Right kidney (tissue), 9 donors: ENCODE measurements at places on chromosomes 1 and 21.

- peak; percentile 54 for DNase-seq
These were observed 170.2 kb downstream of the TNR start for GRCh38 chr1:175572932-175573868.

DNA sequence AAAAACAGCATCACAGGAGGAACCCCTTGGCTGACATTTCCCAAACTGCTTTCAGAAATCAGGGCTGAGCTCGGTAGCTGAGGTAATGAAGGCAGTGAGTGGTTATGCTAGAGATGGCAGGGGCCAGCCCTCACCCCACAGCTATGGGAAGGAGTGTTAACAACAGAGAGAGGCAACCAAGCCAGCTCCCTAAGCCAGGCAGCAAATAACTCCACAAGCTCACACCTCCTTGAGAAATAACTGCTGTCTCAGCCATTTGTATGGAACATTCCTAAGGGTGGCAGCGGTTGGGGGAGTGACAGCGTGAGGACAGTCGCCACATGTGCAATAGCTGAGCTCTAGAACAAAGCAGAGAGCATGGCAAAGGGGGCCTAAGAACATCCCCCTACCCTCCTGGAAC, 42.6 kb downstream of the LMX1A start:
- no peak for DNase-seq

DNA sequence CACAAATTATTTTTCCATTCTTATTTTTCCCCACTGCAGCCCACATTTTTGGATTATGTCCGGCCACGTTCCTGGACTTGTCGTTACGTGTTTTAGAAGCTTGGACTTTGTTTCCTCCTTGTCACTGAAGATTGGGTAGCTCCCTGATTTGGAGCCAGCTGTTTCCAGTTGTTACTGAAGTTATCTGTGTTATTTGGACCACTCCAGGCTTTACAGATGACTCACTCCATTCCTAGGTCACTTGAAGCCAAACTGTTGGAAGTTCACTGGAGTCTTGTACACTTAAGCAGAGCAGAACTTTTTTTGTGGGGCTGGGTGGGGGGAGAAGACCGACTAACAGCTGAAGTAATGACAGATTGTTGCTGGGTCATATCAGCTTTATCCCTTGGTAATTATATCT, 12.2 kb upstream of the AXDND1 start:
- no peak for DNase-seq

GRCh38 chr1:164631751-164632150, 72.8 kb downstream of the PBX1 start:
- no peak for DNase-seq

DNA sequence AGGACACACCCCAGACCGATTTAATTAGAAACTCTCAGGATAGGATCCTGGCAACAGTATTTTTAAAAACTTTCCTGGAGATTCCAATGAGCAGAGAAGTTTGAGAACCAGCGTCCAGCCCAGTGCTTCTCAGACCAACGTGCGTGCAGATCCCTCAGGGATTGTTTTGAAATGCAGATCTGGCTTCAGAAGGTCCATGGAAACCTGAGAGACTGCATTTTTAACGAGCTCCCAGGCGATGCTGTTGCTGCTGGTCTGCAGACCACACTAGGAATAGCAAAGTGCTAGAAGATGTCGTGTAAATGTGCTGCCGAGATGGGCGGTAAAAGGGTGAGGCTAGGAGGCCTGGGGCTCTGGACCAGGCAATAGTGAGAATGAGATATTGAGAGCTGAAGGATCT, 18.4 kb upstream of the CASQ1 start:
- DNase-seq = no peak

GRCh38 chr1:81703391-81703755, 97.4 kb upstream of the ADGRL2 start:
- DNase-seq = no peak

- no peak for DNase-seq
These were observed 8.5 kb upstream of the ARHGAP29 start for GRCh38 chr1:94245747-94246438.

- DNase-seq = peak; percentile 91
These were observed 309 bp downstream of the NSL1 start for GRCh38 chr1:212791261-212791675.

DNA sequence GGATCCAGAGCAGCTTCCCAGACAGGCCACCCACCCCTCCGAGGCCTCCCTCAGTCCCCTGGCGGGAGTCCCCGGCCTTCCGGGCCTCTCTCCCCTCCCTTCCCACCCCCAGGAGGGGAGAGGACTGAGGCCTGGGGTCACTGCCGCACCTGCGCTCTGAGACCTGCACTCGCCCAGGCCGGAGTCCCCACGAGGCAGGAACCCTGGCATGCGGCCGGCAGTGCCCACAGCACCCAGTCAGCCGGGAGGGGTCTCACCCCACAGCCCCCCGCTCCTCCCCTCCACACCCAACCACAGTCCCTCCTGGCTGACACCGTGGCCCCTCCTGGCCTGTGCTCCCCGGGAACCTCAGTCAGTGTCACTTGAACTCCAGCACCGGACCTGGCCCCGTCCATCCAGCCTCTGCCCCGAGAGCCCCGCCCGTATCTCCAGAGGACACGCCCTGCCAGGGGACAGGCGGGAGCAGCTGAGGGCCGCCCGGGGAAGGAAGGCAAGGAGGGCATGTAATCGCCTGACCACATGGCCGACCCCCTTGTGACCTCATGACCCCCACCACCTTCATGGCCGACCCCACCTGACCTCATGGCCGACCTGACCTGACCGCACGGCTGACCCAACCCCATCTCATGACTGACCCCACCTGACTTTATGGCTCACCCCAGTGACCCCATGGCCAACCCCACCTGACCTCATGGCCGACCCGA, 28.7 kb upstream of the TTLL10 start:
- peak; percentile 3 for DNase-seq

DNA sequence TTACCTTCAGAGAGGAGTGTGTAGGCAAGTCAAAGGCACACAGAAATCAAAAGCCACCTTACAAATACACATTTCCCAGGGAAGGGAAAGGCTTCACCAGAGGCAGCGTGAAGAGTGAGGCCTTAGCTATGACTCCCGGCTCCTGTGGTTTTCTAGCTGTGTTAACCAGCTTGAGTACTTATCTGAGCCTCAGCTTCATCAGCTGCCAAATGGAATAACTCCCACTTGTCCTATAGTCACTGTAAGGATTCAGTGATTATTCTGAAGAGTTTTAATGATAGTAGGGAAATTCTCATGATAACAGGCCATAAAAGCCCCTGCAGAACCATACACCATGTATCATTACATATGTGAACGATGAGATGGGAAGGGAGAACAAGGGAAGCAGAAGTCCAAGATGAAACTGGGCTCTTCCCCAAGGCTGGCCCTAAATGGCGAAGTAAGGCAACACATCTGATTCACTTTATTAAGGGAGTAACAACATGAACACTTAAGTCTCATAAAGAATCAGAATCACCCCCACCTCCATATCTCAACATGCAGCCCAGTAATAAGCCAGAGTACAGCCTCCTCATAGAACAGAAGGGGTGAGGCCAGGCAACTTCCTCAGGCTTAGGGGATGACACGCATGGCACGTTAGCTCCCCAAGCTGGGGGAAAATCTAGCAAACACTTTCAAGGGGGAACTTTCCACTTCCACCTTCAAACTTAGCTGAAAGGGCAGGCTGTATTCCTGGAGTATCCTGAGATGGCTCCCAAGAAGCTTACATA, 63.7 kb downstream of the SLC66A1 start:
- DNase-seq = no peak

DNA sequence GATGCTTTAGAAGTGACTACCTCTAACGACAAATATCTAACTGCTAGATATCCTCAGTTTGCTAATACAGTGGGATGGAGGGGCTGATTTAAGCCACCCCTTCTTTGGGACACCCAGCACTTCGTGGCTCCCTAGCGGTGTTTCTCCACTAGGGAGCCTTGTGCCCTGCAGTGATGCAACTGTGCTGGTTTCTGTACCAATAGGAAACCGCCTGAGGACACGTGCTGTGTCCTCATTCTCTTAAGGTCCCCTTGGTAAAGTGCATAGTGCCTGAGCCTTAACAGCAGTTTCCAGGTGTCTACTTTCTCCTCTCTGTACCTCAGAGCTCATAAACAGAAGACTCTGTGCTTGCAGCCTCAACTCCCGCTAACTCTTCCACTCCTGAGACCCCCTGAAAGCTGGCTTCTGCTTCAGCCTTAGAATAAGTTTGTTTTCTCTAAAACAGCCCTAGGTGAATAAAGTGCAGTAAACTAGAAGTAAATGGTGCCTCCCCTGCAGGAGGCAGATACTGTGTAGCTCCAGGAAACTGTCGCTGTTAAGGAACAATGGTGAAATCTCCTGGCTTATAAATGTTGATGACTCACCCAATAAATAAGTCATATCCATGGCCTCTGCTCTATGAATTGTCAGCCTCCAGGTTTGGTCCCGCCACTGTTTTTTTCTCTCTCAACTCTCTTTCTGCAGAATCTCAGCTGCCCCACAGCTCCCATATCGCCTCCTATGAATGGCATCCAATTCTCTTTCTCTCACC, 130.4 kb downstream of the AK5 start:
- DNase-seq = no peak

DNA sequence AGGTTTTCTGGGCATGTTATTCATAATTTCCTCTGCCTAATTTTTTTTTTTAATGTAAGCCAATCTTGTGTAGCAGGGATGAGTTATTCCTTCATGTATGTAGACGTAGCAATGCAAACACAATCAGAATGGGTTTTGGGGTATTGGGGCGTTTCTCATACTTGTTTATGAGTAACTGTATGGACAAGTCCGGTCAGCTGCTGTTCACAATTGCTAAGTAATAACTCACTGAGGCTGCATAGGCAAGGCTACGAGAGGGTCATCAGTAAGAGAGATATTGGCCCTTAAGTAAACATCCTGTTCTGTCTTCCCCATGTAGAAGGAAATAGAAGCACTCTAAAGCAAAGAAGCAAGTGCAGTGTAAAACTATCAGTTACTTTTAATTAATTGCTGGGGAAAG, 9.5 kb upstream of the TARS2 start:
- no peak for DNase-seq

DNA sequence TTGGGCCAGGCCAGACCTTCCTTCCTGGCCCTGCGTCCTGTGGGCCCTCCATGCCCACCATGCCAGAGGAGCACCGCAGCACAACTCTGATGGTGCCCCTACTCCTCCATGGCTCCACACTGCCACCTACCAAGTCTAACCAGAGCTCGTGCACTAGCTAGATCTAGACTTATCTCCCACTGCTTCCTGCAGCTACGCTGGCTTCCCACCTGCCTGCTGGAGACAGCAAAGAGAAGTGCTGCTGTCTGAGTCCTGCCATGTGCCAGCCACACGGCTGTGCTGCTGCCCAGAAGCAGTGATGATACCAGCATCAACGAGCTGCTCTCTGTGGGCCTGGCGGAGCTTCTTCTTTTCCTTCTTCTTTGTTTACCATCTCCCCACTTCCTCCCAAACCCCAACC, 4.5 kb downstream of the GUCA2B start:
- no peak for DNase-seq

GRCh38 chr1:13825033-13825432, 125.0 kb downstream of the PRDM2 start:
- DNase-seq = no peak

DNA sequence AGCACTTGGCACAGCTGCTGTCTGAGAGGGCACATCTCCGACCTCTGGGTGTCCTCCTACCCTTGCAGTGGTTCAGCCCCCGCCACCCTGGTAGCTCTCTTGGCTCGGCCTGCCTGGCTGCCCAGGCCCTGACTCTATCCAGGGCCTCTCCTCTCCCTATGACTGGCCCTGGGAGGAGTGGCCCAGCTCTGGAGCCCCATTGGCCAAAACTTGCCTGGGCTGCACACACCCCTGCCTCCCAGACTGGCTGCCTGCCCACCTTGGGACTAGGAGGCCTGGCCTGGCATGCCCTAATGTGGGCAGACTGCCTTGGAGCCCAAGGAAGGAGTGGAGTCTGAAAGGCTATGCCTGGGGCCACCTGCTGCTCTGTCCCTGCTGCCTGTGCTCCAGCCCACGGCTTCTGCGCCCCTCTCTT, 33.6 kb downstream of the ACOT11 start:
- DNase-seq = peak; percentile 57

DNA sequence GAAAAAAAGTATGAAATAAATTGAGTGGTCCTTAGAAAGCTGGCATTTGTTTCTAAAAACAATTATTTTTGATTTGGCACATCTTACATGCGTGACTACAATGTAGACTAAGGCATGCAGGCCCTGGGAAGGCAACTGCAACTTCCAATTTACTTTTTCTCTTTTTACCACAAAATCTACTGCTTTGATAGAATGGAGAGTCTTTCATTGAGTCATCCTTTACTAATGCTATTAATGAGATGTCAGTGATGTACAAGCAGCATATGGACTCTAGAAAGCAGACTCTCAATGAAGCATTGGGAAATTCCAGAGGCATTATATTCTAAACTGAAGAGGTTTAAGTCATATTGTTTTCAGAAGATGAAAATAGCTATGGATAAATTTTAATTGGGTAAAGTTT, 29.6 kb upstream of the PRRX1 start:
- no peak for DNase-seq
